Heart right ventricle (tissue), 16 donors: ENCODE measurements at places on chromosomes 3 and 15. TPM values are rescaled to one million over a fixed set of nuclear protein-coding genes. Genes with fewer than 3 reads are reported as not detected.

The PAK6 gene
- 7.8 TPM for total RNA-seq

The SPATA12 gene
- total RNA-seq = not detected

The PARL gene
- 66.7 TPM for total RNA-seq

The CHRM5 gene
- total RNA-seq = not detected

The TMCO5A gene
- total RNA-seq = not detected

The KBTBD12 gene
- 22.4 TPM for total RNA-seq

The GOLGA6L7 gene
- not detected for total RNA-seq

The SERINC4 gene
- total RNA-seq = 0.50 TPM

The CLDN16 gene
- not detected for total RNA-seq

The CSTA gene
- total RNA-seq = 2.2 TPM

The COLQ gene
- 1.1 TPM for total RNA-seq

The ATP10A gene
- total RNA-seq = 0.49 TPM

The GPR149 gene
- not detected for total RNA-seq

The OXSM gene
- 16.2 TPM for total RNA-seq

The TIMP4 gene
- 2.7 TPM for total RNA-seq

The SST gene
- total RNA-seq = not detected

The LARP6 gene
- 40.8 TPM for total RNA-seq

The PRKCD gene
- total RNA-seq = 6.6 TPM

The SLC9A9 gene
- total RNA-seq = 2.9 TPM

The PLA2G4D gene
- total RNA-seq = not detected

The NMNAT3 gene
- 14.3 TPM for total RNA-seq

The TMEM158 gene
- total RNA-seq = 0.98 TPM

The CSK gene
- 44.6 TPM for total RNA-seq

The GHRL gene
- 0.62 TPM for total RNA-seq

The HCN4 gene
- 24.9 TPM for total RNA-seq

The SH2D7 gene
- total RNA-seq = not detected

The PEX5L gene
- total RNA-seq = 0.42 TPM

The NUP210 gene
- total RNA-seq = 2.7 TPM

The CMTM8 gene
- 3.5 TPM for total RNA-seq

The MYLK gene
- 13.6 TPM for total RNA-seq
